Ammon's horn (tissue), 1 donor: ENCODE measurements at places on chromosomes 6 and 20.
A peak's percentile ranks its signal among the peaks of the same experiment; 100 is the strongest.

GRCh38 chr20:24501764-24502556, 32.5 kb downstream of the SYNDIG1 start:
- peak; percentile 85 for DNase-seq

DNA sequence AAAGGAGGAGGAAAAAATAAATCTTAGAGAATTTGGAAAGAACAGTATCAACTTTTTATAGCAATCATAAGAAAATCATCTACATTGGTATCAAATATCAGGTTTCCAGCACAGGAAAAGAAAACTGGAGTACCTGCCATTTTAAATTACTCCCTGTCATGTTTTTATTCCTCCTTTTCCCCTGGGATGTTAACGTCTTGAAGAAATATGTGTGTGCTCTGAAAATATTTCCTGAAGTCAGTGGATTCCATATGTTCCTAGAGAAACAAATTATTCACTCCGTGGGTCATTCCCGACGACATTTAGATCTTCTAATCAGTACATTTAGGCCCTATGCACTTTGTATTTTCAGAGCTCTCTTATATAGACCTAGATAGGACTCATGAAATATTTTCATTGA, 42.0 kb upstream of the RSPO3 start:
- DNase-seq = no peak

DNA sequence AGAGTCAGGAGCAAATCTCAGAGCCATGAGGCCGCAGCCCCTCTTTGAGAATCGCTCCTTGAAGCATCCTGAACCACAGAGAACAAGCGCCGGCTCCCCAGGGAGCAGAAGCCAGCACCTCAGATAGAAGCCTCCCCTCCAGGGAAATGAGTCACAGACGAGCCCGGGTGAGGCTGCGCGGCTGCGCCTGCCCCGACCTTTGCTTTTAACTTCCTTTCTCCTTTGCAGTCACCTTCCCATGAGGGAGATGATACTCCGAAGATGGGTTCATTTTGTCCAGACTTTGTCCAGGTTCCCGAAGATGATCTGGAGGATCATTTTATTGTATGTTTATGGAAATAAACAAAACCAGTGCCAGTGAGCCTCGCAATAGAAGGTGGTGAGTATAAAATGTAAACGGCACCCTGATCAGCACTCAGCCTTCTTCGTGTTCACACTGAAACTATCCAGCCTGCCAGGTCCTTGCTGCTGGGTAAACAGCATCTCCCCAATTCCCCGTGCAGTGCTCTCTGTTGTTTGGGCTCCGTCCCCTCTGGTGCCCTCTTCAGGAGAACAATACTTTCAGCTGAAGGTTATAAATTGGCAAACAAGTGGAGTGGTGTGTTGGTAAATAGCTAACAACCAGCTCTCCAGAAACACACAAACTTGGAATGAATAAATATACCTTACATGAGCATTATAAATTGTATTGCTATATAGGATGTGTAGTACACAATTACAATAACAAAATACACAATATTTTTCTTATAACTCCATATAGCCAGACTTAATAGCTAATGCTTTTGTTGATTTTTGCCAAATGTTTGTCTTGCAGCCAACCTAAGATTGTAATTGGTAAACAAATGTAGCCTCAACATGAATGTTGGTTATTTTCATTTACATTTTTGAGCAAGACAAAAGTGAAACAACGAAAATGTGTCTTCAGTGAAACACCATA, 41.4 kb upstream of the TMEM181 start:
- DNase-seq = peak; percentile 89

DNA sequence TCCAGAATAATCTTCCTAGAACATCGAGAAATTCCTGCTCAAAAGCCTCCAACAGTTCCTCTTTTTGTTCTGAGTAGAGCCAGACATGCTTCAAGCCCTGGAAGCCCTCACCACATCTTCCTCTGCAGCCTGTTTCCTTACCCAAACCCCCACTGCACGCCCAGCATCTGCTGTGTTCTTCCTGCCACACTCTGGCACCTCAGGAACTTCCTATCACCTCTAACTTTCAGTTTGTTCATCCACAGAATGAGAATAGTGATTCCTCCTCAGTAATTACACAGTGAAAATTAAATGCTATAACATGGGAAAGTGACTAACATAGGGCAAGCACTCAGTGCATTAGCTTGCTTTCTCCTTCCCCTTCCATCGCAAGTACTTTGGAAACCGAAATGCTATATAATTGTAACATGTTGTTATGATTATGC, 26.3 kb downstream of the C6orf89 start:
- peak; percentile 61 for DNase-seq

DNA sequence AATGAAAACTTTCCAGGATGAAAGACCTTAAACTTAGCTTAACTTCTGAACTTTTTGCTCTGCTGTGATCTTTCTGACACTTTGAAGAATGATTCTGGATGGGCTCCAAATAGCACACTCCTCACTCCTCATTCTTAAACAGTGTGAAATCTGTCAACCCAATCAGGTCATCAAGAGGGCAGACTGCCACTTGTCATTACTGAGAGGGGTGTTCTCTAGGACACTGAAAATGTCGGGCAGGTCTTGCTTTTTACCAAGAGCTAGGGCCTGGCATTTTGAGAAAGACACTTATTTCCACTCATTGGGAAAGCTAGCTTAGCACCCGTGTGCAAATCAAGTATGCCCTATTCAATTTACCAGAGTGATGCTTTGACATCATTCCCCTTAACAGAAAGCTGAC, 122.2 kb downstream of the MTFR2 start:
- DNase-seq = no peak

GRCh38 chr20:53699906-53700305, 106.3 kb upstream of the ZNF217 start:
- no peak for DNase-seq

GRCh38 chr6:26243132-26243531, 121.9 kb upstream of the BTN3A2 start:
- DNase-seq = no peak

GRCh38 chr6:154187714-154188113, 148.7 kb downstream of the OPRM1 start:
- DNase-seq = no peak

GRCh38 chr20:33947709-33948295, 45.9 kb upstream of the RALY start:
- no peak for DNase-seq

GRCh38 chr6:5096482-5096881, 11.3 kb downstream of the PPP1R3G start:
- DNase-seq = no peak

GRCh38 chr20:37515876-37516275, 5.2 kb upstream of the NNAT start:
- no peak for DNase-seq

GRCh38 chr6:28523241-28523622, 2.4 kb upstream of the GPX5 start:
- no peak for DNase-seq

- DNase-seq = no peak
Observed at GRCh38 chr6:125101631-125102030, 51.9 kb upstream of the TPD52L1 start.

DNA sequence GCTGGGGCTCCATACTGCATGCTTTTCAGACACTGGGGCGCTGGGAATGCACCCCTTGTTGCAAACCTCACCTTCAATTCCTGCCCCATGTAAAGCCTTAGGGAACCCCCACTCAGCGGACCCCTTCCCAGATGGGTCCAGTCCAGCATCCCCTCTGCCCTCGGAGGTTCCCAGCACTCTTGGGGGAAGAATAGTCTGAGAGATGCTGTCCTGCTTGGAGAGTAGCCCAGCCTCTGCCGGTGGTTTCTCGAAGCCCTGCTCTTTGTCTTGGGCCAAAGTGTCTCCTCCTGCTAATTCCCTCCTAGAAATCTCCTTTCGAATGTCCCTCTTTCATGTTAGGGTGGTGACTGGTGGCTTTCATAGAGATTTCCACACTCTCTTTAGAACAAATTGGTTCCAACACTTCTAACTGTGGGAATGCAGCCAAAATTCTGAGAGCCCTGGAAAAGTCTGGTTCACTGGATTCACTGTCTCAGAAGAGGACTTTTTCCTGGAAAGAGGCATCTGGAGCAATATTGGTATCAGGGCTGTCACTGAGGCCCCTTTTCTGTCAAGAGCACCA, 24.9 kb upstream of the SULF2 start:
- DNase-seq = no peak

- DNase-seq = no peak
Observed at GRCh38 chr6:150899231-150899630, 33.7 kb downstream of the MTHFD1L start.

GRCh38 chr6:93327857-93328256, 91.5 kb downstream of the EPHA7 start:
- no peak for DNase-seq

DNA sequence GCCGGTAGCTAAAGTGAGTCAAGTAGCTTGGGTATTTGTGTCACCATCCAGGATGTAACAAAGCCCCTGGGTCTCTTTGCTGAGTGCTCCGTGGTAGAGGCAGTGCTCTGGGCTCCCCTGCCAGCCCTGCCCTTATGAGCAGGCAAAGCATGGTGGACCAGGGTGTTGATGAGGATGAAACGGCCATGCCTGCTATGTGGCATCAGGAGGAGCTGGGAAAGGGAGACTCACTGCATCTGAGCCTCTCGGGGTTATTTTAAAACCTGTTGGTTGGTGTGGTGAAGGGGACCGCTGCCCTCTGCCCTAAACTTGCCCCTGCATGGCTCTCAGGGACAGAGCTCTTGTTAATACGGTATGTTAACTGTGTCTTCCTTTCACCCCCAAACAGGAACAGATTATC, 143.1 kb downstream of the DTNBP1 start:
- DNase-seq = no peak

- no peak for DNase-seq
Observed at GRCh38 chr6:25485821-25486534, 166.0 kb upstream of the SCGN start.

GRCh38 chr6:1103021-1103420, 208.9 kb upstream of the FOXQ1 start:
- no peak for DNase-seq

DNA sequence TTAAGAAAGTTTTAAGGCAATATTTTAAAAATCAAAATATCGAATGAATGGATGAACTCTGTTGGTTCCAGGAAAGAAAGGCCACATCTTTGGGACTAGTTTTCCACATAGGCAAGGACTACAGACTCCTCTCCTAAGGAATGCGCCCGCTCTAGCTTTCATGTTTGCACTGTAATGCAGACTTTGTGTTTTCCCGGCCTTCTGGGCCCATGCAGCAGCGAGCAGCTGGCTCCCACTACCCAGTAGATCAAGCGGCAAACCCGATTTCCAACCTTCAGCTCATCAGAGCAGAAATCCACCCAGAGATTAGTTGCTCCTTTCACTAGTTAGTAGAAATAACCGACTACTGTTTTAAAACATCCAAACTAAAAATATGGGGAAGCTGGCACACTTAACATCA, 27.7 kb downstream of the OVOL2 start:
- DNase-seq = no peak

DNA sequence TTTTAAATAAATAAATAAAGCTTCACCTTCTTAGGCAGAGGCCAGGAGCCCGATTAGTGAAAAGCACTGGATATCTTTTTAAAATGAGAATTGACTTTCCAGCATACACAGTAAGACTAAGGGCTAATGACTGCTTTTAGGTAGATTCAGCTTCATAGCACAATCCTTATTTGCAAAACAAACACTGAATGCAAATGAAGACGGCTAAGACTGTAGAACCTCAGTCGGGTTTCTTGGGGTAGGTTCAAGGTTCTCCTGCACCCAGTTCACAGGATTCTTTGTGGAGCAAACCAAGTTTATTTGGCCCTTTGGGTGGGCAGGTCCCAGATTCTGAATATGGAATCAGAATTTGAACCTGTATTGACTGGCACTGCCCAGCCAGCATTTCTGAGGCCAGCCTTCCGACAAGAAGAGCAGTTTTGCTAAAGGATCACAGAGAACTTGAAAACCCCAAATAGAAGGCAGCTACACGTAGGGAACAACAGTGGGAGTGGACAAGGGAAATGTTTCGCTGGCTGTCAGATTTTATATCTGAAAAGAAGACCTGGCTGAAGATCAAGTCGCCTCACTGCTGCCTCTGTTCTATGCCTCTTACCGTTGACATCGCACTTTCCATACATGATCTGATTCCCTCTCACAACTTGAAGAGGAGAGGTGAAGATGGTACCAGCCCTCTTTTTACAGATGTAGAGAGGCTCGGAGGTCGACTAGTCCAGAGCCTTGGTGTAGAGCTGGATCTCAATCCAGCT, 8.2 kb downstream of the TRERF1 start:
- DNase-seq = no peak

- DNase-seq = peak; percentile 81
Observed at GRCh38 chr20:11755071-11755841, 162.4 kb upstream of the BTBD3 start.

GRCh38 chr20:11459090-11459890, 458.4 kb upstream of the BTBD3 start:
- no peak for DNase-seq

DNA sequence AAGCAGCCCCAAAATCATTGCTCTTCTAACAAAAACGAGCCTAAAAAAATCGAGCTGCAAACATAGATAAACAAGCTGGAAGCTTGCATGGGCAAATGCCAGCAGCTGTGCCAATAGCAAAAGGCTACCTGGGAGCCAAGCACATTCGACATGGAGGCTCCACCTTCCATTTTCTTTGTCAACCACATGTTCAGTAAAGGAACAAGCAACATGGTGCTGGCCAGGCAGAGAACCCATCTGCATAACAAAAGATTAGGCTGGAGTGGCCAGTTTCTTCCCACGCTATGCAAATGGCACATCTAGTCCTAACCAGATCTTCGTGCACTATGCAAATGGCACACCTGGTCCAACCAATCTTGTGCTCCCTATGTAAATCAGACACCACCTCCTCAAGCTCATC, 110.5 kb downstream of the KIF16B start:
- no peak for DNase-seq
